NCI-H524 (cell line): ENCODE measurements at places on chromosomes 12 and 14.

DNA sequence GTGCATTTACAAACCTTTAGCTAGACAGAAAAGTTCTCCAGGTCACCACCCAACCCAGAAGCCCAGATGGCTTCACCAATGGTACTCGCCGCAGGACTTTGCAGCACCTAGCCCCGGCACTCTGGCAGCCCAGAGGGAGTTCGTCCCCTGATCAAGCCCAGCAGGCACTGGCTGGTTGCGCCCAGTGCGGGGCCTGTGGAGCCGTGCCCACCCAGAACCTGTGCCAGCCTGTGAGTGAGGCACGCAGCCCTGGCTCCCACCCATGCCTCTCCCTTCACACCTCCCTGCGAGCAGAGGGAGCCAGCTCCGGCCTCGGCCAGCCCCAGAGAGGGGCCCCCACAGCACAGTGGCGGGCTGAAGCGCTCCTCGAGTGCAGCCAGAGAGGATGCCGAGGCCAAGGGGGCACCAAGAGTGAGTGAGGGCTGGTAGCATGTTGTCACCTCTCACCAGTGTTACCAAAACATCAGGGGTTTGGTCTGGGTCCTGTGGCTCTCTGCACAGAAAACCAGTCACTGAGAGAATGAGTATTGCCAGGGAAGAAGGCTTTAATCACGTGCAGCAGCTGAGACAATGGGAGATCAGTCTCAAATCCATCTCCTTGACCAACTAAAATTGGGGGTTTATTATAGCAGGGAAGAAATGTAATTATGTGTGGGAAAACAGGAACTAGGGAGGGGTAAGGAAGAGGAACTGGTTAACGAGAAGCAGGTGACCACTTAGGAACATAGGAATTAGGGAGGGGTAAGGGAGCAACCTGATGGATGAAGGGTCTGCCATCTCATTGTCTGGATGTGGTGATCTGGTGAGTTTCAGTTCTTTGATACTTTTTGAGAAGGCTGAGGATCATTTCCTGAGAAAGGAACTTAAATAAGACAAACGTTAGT is 151.3 kb downstream of the NUBPL start:
- no peak for DNase-seq

GRCh38 chr12:4483885-4484823 is 38.5 kb upstream of the FGF6 start:
- peak; percentile 8 for DNase-seq

DNA sequence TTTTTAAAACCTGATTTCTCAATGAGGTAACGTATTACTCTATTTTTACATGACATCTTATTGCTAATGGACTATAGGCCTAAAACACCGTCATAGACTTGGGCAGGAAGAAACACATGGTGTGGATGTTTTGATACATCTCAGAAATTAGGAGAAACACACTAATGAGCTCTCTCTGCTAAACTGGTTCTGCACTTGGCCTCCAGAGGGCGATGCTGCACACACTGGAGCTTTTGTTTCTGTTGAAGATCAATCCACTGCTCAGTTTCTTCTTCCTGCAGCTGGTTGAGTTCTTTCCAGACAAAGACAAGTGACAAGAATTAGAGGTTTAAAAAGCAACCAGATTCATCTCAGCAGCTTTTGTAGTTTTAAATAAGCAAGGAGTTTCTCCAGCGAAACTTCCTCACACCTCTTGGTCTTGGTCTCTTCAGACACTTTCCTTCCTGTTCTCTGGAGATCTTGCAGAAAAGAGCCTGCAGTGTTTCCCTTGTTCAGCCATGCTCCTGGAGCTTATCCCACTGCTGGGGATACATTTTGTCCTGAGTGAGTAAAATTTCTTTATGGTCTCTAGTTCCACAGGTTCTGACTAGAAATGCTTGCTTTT is 178.5 kb upstream of the OR4E1 start:
- peak; percentile 31 for DNase-seq

DNA sequence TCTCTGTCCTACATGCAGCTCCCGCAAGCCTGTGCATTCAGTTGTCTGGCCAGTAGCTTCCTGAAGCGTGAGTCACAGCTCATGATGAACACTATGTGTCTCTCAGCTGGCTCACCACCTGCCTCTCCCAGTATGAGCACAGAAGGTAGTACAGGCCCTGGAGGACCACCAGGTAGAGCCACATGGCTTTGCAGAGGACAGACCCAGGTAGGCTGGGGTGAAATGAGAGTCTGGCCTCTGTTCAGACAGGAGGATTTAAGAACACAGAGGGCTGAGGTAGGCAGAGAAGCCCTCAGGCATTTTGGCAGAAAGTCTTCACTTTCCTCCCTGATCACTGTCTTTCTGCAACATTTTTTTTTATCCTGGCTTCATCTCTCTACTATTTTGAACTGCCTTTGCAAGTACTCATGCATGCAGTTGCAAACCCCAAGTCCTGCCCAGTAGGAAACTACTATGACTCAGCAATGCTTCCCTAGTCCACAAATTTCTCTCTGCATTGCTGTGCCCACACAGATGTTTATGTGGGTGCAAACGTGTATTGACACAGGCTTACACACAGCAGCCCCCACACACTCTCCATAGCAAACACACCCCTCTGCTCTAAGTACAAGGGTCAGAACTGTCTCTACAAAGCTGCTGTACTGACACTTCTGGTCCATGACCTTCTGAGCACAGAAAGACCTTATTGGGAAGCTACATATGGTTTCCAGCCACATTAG is 7.2 kb upstream of the SDR9C7 start:
- DNase-seq, result no peak

DNA sequence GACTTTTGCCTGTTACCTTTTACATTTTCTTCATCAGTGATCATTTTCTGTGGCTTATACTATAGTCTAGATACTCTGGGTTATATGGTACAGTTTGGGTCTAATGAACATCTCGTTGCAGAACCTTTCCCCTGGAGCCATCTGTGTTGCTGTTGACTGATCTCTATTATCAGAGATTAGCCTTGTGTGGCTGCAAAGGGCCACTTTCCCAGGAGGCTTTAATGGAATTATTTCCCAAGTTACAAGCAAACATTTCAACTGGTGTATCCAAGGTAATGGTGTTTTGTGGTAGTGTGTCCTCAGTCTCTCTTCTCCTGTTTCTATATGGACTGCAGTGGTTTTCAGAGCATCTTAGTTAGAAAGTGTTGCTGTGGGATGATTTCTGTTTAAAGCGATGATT is 25.9 kb downstream of the UTP20 start:
- no peak for DNase-seq

DNA sequence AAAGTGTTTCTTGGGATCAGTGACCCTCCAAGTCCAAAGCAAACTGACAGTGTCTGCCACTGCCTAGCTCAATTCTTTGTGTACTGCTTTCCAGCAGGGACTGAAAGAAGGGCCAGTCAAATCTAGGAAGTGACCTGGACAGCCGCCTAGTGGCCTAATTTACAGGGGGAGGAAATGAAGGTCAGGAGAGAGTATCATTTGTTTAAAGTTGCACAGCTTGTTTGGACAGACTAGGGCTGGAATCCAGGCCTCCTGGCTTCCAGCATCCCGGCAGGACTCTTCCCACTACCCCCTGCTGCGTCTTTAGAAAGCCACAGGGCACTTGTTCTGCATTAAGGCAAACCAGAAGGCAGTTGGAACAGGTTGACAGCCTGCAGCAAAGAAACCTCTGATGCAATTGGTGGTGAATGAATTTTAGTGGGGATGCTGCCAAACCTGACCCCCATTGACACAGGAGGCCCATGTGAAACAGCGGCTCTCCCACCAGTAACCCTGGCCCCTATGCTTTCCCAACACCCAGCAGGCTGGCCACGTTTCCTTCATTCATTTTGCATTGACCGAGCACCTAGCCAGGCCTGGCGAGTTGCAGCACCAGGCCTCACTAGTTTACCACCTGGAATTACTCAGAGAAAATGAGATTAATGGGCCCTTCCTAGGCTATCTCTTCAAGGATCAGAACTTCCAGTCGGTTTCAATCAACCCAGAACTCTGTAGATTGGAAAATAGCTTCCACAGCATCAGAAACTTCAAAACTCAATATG is 28.2 kb downstream of the GALNT16 start:
- no peak for DNase-seq

- DNase-seq, result no peak
Measured at GRCh38 chr14:88204221-88204620, 118.8 kb downstream of the KCNK10 start.

- DNase-seq, result no peak
Measured at GRCh38 chr12:120406069-120406468, 31.8 kb upstream of the COX6A1 start.

GRCh38 chr12:46815809-46816208 is 10.0 kb downstream of the SLC38A4 start:
- no peak for DNase-seq

DNA sequence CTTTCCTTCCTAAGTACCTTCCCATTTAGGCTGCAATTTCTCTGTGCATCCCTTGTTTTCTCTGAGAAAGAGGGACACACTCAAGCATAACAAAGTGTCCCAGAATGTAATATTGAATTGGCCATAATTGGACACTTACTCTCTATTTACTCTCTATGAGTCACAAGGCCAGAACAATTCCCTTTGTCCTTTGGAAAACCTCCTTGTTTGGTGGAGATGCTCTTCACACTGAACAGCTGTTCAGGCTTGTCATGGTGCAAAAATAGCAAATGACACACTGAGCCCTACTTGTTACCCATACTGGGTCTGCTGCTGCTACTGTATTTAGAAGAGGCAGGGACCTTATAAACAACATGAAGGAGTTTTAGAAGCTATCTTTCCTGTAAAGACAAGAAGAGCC is 1590.5 kb upstream of the TMEM132C start:
- no peak for DNase-seq

DNA sequence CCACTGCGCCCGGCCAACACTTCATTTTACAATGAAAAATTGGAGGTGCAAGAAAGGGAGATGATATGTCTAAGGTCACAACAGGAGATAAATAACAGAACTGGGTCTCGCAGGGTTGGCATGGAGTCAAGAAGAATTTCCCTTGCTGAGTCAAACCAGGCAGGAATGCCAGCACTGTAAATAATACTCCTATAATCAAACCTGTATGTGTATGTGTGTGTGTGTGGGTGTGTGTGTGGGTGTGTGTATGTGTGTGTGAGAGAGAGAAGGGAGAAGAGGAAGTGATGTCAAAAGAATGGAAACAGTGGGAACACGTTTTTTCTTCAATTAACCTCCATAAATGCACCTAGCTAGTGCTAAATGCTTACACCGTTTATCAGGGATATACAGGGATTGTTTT is 70.4 kb downstream of the TMEM116 start:
- DNase-seq, result no peak

- DNase-seq, result no peak
Measured at GRCh38 chr12:33222357-33222756, 217.3 kb downstream of the SYT10 start.

- peak; percentile 55 for DNase-seq
Measured at GRCh38 chr12:65570451-65571130, 253.7 kb upstream of the HMGA2 start.

DNA sequence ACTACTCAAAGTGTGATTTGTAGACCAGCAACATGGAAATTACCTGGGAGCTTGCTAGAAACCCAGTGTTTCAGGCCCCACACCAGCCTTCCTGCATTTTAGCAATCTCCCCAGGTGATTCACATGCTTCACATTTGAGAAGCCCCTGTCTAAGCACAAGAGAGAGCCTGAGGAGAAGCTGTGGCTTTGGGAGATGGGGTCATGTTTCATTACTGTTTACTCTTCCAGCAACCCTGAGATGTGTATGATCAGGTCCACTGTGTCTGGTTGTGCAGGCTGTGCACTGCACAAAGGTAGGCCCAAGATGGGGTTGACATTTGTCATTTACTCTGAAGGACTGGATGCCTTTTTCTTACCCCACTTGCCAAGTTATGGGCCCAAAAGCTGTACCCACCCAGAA is 190.1 kb downstream of the SLC41A2 start:
- DNase-seq, result no peak

- no peak for DNase-seq
Measured at GRCh38 chr12:40164034-40164433, 58.2 kb upstream of the SLC2A13 start.

DNA sequence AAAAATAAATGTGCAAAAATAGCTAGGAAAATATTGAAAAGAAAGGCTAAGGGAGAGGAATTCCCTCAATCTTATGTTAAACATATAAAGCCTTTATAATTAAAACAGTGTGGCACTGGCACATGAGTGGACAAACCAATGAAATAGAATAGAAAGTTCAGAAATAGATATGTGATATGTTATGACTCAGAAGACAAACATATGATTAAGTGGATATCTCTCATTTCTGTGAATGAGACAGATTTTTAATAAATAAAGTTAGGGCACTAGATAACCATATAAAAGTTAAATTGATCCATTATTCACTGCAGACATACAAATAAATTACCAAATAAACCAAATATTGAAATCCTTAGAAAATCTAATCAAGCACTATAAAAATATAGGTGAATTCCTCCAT is 73.0 kb downstream of the ALG10B start:
- no peak for DNase-seq

DNA sequence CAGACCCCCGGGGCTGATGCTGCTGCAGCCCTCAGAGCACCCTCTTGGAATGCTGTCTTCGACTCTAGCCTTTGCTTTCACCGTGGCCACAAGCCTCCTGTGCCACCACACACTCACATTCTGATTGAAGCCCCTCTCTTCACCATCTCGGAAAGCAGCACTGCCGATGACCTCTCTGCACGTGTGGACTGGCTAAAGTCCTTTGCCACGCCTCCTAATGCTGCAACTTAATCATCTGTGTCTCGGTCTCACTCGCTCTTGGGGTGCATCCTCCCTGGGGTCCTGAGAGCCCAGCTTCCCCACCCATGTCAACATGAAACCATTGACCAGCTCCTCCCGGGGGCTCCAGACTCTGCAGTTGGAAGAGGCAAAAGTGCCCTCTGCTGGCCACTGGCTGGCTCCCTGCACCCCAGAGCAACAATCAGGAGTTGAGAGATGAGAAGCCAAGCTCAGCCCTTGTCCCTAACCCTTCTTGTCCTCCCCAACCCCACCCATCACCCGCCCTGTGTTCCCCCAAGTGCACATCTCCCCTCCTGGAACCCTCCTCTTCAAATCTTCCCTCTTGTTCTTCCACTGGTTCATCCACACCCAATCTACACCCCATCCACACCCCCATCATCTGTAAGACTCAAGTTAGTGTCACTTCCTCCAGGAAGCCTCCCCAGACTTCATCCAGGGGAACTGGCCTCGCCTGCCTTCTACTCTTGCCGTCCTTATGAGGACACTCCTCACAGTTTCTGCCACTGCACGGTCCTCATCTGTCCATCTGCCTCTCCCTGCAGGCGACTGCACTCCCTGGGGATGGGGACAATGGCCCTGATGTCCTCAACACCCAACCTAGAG is 23.6 kb upstream of the FAM181A start:
- DNase-seq, result peak; percentile 71

GRCh38 chr12:120873226-120873625 is 30.9 kb downstream of the SPPL3 start:
- DNase-seq, result no peak

- DNase-seq, result no peak
Measured at GRCh38 chr12:93954166-93955112, 193.9 kb upstream of the PLXNC1 start.

GRCh38 chr12:124543590-124544310 is 23.7 kb downstream of the NCOR2 start:
- DNase-seq, result peak; percentile 76
